AG09319 (cell line): ENCODE measurements at places on chromosomes 4 and X.

- no peak for DNase-seq
These were observed 21.6 kb upstream of the STIM2 start for GRCh38 chr4:26839016-26839415.

DNA sequence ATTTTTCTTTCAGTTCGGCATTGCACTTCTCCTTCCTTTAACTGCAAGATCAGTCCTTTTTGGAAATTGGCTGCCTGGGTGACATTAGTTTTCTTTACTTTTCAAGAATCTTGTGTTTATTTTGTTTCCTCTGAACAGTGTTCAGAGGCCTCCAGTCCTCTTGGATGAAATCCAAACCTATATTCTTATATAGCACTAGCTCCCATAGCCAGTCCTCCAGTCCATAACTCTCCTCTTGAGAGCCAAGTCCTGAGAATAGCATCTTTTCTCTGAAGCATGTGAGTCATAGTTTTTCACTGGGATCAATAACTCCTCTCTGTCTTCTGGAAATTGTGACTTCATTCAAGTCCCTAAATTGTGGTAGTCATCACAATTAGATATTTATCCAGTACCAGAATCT is 357.5 kb downstream of the RAPGEF2 start:
- DNase-seq: no peak

DNA sequence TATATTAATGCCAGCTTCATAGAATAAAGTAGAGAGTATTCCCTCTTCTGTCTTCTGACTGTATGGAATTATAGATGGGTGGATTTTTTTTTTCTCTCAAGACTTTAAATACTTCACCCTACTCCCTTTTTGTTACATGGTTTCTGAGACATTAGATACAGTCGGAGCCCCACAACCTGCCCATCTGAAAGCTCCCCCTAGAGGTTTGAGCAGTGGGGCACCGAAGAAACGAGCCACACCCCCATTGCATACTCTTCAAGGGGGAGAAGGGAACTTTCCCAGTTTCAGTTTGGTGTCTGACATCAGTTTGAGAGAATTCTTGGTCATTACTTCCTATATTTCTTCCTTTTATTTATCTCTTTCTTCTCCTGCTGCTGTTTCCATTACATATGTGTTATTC is 437.6 kb upstream of the AGA start:
- no peak for DNase-seq

GRCh38 chr4:162403932-162404331 is 240.1 kb upstream of the FSTL5 start:
- DNase-seq: no peak

- no peak for DNase-seq
These were observed 311.6 kb downstream of the FAM133A start for GRCh38 chrX:93985344-93986307.

DNA sequence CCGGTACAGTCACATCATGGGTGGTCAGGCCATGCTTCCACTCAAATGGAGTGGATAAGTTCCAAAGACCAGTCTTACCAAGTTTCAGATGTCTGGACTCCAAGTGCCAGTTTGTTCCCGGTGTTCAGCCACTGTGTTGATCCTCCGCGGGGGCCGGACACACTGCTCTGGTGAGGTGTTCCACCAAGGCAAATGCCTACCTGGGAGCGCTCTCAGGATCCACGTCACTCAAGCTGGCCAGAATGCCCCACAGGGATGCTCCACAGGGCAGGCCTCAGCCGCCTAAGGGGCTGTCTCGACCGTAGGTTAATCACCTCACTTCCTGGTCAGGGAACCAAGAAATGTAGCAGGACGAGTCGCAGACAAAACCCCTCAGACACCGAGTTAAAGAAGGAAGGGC is 258.0 kb upstream of the GRID2 start:
- no peak for DNase-seq

- no peak for DNase-seq
These were observed 17.7 kb upstream of the TMEM144 start for GRCh38 chr4:158192439-158193158.

GRCh38 chr4:38368613-38369012 is 295.4 kb upstream of the KLF3 start:
- DNase-seq: no peak

- no peak for DNase-seq
These were observed 112.3 kb upstream of the BCOR start for GRCh38 chrX:40209951-40210617.

GRCh38 chr4:11189756-11190155 is 238.9 kb downstream of the HS3ST1 start:
- DNase-seq: no peak

DNA sequence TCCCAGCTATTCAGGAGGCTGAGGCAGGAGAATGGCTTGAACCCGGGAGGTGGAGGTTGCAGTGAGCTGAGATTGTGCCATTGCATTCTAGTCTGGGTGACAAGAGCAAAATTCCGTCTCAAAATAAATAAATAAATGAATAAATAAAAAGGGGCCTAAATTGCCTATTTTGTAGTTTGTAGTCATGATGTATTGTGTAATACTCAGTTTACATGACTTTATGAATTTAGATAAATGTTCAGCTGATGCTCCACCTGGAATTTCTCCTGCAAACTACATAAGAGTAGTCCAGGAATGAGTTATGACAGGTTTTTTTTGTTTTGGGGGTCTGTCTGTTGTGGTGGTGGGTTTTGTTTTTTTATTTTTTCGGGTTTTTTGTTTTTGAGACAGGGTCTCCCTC is 31.1 kb downstream of the RBMX start:
- DNase-seq: no peak

- peak; percentile 15 for DNase-seq
These were observed 27.1 kb upstream of the MAP9 start for GRCh38 chr4:155403886-155404285.

- DNase-seq: no peak
These were observed 141.4 kb downstream of the PPP3CA start for GRCh38 chr4:101205916-101206315.

DNA sequence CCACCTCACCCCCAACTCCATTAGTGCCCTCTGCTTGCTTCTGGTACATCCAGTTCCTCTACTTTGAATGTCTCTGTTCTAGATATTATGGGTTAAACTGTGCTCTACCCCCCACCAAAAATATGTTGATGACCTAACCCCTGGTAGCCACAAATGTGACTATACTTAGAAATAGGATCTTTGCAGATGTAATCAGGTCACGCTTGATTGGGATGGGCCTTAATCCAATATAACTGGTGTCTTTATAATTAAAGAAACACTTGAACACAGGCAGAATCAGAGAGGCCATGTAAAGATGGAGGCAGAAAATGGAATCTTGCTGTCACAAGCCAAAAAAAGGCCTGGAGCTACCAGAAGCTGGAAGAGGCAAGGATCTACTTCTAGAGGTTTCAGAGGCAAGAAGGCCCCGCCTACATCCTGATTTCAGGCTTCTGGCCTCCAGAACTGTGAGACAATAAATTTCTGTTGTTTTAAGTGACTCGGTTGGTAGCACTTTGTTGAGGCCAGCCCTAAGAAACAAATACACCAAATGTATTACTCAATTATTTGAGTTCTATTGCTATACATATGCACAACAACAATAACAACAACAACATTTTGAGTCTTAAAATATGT is 220.0 kb downstream of the PPP3CA start:
- DNase-seq: peak; percentile 10

- no peak for DNase-seq
These were observed 17.0 kb upstream of the HPF1 start for GRCh38 chr4:169774466-169775445.

DNA sequence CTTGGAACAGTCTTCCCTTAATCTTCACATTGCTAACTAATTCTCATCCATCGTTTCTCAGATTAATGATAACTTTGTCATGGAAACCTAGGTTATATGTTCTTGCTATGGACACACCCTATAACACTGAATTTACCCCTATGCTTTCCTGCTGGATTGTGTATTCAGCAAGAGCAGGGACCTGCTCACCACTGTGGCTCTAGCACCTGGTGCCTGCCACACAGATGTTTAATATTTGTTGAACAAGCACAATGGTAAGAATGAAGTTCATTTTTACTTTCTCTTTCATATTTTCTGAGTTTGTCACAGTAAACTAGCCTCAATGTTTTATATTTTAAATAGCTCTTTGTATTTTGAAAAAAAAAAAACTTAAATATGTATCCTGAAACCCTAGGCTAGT is 734.0 kb upstream of the DIAPH2 start:
- no peak for DNase-seq

GRCh38 chr4:150235808-150236271 is 157.6 kb downstream of the DCLK2 start:
- no peak for DNase-seq

DNA sequence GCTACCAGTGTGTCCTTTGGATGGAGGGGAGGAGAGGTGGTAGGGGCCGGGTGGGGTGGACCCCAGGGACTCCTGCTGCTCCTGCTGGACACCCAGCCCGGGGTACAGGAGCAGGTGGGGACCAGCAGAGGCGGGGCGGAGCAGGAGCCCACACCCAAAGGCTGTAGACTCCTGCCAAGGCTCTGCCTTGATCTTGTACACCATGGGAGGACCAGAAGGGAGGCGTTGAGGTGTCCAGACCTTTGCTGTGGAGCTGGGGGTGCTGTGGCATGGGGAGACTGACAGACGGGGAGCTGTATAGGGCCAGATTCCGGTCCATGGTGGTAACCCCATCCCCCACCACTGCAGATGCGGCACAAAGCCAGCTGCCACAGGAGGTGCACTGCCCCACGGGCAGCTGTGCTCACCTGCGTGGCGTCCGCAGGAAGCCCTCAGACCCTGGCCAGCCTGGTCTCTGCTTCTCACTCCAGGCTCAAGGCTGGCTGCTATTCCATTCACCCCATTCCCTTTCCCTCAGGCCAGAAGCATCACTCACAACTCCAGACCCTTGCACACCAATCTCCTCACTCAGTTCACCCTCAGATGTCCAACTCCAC is 5.0 kb upstream of the SLC26A1 start:
- no peak for DNase-seq

DNA sequence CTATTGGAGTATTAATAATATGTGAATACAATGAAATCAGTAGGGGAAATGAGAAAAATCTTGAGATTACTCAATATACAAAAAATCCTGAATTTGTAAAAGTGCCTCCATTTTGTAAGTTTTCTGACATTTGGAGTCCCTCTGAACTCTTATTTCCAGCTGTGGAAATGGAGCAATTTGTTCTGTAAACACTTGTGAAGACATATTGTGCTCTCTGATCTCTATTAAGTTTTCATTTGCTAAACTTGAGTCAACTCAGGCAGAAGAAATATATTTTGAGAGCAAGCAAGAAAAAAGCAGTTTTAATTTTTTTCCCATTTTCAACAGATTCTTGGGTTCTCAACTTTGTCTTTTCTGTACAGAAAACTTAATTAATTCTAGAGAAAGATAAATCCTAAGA is 51.4 kb upstream of the PCDH18 start:
- DNase-seq: no peak

GRCh38 chr4:184978211-184978610 is 40.1 kb upstream of the HELT start:
- no peak for DNase-seq

DNA sequence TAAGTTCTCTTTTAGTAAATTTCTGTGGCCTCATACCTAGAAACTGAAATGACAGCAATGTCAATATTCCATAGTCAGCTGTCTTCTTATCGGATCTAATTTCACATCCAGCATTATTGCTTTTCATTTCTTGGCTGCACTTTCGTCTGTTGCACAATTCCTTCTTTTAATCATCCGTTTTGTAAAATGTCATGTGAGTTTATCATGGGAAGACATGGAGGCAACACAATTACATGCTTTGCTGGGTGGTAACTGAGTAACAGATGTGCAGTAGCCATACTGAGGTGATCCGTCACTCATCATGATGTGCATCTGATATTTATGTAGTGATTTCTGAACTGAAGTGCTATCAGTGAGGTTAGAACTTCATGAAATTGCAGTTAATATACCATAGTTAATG is 68.3 kb upstream of the SLC7A11 start:
- DNase-seq: peak; percentile 23

DNA sequence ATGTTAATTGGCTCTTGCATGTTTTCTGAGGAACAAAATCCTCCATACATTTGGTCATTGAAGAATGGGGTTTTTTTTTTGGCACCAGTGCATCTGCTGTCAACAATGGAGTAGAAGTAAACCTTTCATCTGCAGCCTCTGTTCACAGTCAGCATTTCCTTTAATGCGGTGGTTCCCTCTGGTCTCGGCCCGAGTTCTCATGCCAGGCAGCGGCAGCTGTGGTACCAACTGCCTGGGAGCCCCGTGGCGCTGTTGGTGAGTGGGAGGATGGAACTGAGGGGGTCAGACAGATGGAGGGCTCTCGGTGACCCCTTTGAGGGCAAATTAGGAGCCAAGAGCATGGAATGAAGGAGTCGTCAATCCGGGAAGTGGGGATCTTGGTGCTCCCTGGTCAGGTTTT is 114.7 kb downstream of the AFF1 start:
- no peak for DNase-seq

- DNase-seq: no peak
These were observed 1022.4 kb upstream of the DIAPH2 start for GRCh38 chrX:95662200-95662599.

DNA sequence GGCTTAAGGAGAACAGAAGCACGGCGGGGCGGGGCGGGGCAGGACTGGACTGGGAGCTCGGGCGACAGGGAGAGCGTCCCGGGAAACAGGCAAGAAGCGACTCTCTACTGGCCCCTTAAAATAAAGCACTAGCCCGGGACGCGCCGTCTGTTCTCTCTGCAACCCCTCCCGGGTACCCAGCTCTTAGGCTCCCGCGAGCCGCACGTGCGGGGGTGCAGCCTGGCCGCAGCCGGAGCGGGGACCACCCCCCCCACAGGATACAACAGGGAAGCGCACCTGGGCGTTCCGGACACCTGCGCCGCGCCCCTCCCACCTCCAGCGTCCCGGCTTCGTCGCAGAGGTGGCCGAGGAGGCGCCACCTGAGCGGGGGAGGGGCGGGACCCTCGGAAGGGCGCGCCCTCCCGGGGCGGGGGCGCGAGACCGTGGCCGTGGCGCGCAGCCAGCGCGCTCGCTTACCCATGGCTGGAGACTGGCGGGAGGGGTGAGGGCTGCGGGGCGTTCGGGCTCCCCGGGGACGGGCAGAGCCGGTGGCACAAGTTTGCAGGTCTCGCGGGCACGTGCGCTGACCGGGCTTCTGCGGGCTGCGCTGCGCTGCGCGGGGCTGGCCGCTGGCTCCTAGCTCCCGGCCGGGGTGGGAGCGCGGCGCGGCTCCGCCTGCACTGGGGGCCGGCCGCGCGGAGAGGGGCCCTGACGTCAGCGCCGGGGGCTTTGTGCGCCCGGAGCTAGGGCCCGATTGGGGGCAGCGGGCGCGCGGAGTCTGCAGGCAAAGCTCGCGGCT is 91.5 kb downstream of the GEMIN8 start:
- DNase-seq: no peak

DNA sequence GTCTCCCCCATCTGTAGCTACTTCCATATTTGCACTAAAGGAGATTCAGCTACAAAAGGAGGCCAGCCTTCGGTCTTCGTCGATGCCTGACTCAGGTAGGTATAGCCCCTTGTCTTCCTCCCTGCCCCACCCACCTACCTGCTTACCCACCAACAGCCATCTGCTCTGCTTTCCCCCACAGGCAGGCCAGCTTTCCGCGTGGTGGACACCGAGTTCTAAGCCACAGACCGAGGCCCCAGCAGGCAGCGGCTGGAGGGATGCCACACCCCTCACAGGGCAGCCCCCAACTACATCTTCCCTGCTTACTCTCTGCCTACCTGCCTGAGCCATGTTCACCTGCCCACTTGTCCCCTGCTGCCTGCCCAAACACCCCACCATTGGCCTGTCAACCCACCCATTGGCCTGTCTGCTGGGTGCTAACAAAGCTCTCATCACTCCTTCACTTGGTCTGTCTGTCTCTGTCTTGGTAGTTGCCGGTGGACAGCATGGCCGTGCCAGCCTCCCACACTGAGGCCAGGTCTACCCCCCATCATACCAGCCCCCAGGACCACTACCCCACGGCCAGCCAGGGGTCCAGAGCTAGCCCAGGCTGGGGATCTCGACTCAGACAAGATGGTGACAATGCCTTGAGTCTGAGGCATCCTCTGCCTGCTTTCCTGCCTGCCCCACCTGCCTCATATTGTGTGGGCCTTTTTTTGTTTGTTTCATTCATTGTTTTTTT is 4.1 kb upstream of the USP11 start:
- DNase-seq: no peak
